ENCODE measurements at places on chromosomes 12 and 14.

GRCh38 chr12:4943067-4943937 is 33.6 kb downstream of the KCNA1 start:
- DNase-seq, result no peak

DNA sequence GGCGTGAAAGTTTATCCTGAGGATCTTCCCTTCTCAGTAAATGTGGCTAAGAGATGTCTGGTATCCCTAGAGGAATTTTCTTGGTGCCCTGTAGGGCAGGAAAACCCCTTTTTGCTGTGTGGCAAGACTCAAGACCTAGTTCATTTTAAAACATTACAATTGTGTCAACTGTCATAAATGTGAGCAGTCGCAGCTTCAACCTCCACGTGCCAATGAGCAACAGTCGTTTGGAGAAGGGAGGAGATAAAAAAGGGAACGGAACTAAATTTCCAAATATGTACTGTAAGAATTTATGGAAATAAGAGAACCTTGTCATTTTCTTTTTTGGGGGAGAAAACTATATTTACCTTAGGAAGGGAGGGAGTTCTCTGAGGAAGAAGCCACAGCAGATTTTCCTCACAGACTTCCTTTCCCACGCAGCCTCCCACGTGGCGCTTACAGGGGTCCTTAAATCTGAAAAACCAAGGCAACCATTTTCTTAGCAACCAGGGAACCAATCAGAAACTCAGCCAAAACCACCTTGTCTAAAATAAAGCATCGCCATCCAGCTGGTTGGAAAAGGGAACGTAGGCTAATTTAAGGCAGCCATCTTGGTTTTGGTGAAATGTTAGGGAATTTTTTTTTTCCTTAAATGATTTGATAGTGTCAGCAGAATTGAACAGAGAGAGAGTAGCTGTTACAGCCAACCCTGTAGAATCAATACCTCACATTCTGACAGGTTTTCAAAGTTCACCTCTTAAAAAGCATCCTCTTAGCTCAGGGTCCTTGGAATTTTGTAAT is 99.1 kb downstream of the FIGNL2 start:
- DNase-seq, result no peak

DNA sequence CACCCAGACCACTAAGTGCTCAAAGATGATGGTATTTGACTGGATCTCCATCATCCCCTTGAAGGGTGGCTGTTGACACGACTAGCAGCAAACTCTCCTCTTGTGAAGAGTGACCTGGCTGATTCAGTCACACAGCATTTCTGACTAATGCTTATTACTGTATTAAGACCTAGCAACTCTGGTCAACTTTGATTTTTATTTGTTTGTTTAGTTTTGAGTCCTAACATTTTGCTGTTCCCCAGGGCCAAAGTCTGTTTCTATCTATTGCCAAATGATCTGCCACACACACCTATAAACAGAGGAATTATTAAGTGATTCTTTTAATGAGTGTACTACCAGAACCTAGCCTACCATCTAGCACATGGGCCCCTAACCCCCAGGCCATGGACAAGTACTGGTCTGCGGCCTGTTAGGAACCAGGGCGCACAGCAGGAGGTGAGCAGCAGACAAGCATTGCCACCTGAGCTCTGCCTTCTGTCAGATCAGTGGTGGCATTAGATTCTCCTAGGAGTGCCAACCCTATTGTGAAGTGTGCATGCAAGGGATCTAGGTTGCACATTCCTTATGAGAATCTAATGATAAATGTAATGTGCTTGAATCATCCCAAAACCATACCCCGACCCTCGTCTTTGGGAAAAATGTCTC is 120.0 kb downstream of the RPS6KA5 start:
- DNase-seq, result no peak

GRCh38 chr12:18919871-18920511 is 182.1 kb downstream of the CAPZA3 start:
- DNase-seq, result no peak

- DNase-seq, result no peak
Observed at GRCh38 chr12:16281157-16281556, 3.7 kb upstream of the SLC15A5 start.

DNA sequence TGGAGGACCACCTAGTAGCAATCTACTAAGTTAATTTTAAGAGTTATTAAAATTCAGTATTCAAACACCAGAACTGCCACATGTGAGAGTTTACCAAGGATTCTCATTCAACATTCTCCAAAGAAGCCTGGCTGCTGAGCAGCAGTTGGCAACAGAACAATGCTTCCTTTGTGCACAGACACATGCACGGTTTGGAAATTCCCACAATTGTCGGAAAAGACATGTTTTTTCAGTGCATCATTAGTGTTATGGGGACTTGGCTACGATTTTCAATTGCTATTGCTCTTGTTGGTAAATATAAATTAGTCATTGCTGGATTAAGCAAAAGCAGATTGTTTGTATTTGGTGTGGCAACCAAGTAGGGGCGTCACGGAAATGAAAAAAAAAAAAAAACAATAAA is 22.2 kb downstream of the ST8SIA1 start:
- DNase-seq, result no peak

DNA sequence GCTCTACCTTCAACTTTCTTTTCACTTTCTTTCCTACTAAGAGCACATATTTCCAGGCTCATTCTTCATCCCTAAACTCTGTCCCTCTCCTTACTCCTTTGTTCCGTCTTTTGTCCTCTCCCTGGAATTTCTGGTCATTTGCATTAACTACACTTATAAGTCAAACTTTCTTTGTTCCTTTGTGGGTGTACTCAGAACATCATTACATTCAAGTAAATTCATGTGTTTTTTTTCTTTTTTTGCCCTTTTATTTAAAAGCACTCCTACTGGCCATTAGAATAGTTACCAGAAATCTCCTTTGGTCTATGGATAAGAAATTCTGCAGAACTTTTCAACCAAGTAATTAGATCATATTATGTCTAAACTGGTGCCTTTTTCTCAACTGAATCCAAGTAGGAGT is 802.6 kb downstream of the DIO2 start:
- DNase-seq, result no peak

All from SHP77 treated with DMSO at 0.1 percent for 48 hours (cell line).